ENCODE measurements at places on chromosomes 3 and 15.

DNA sequence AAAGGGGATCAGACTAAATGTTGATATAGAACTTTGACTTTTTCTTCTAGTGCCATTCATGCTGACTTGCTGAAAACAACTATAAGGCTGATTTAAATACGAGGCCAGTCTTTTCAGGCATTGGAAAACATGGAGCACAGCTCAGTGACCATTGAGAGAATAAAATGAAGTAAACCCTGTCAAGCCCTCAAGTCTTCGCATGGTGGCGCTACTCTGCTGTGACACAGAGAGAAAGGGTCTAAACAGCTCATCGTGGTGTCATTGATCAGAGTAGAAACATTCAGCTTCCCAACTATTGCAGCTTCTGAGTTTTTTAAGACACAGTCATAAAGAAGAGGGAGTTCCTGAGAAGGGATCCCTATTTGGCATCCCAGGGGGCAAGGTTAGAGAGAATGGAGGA lies 716.2 kb downstream of the DIPK2A start:
- DNase-seq = no peak

- DNase-seq = no peak
These were observed 47.6 kb downstream of the LARS2 start for GRCh38 chr3:45435961-45436360.

GRCh38 chr3:172561897-172562640 lies 38.8 kb upstream of the TNFSF10 start:
- no peak for DNase-seq

DNA sequence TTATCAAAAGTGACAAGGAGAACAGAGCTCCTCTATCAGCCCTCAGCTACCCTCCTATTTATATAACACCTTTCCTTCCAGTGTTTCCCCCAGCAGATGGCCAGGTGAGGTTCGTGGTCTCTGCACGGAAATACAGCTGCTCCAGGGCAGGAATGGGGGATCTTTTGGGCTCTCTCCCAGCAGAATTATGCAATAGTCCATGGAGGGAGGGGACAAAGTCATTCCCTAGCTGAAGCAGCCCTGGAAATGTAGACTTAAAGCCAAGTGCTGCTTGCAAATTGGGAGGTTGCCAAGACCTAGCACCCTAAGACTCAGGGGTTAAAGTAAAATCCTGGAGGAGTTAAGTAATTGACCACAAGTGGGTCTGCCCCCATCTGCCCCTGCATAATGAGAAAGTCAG lies 256.3 kb downstream of the LRTM1 start:
- no peak for DNase-seq

GRCh38 chr15:54514601-54515000 lies 536.4 kb downstream of the UNC13C start:
- no peak for DNase-seq

DNA sequence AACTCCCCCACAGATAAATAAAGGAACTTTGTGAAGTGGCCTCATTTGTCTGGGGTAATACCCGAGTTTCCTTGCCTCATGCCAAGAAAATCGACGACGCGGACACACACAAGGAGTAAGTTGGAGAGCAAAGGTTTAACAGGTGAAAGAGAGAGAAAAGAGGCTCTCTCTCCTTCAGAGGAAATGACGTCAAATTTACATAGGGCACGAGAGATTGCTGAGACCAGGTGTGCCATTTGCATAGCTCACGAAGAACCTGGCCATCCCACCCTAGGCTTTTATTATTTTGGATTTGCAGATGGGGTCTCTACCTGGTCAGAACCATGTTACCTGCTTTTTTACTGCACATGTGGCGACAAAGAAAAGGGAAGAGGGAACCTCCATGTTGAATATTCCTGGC lies 49.3 kb upstream of the IGF2BP2 start:
- DNase-seq = no peak

GRCh38 chr15:77627581-77627980 lies 5.1 kb downstream of the LINGO1 start:
- DNase-seq = no peak

- no peak for DNase-seq
These were observed 5.3 kb downstream of the TNFSF10 start for GRCh38 chr3:172517859-172518466.

GRCh38 chr15:25780479-25781255 lies 82.5 kb downstream of the ATP10A start:
- DNase-seq = no peak

DNA sequence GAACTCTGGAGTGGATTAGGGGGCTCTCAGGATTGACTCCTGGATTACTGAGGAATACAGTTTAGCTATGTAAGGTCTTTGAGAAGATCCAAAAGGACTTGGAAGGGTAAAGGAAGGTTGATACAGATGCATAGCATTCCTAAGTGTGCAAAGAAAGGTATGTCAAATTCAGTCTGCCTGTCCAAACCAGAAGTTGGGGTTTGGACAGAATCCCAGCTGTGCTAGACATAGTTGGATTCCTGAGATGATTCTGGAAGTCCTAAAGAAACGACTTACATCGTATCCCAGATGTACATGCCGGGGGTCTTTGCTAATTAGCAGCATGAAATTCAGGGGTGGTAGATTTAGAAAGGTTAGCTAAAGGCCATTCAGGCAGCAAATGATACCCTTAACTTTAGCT lies 97.7 kb upstream of the TSPAN3 start:
- no peak for DNase-seq
